Right atrium auricular region (tissue), 2 donors: ENCODE measurements at places on chromosomes 2 and 18.

DNA sequence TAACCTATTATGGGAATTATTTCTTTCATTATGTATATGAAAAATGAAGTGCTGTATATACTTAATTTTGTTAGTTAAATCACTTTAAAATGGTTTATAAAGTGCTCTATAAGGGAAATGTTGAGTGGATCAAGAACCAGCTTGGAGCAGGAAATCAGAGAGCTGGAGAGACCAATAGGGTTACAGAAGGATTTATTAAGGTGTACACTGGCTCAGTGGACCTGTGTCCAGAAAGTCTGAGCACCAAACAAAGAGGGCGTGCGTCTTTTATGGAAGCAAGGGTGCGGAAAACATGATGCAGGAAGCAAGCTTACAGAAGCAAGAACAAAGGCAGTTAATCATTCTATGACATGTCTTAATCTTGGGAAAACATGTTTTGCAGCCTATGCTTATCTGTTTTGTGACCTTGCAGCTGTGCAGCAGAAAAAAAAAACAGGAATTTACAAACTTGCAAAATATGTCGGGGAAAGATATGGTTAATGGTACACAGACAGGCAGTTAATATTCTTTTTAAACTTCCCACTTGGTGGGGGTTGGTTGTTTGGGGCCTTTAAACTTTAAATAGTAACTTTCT lies 65.2 kb upstream of the SLC35G4 start:
- no peak for DNase-seq

GRCh38 chr2:136057023-136057801 lies 60.7 kb downstream of the CXCR4 start:
- no peak for DNase-seq

GRCh38 chr2:174951745-174952144 lies 53.4 kb downstream of the CHN1 start:
- DNase-seq: no peak

- no peak for DNase-seq
Measured at GRCh38 chr2:138071720-138072719, 107.7 kb downstream of the HNMT start.

GRCh38 chr2:64826703-64827102 lies 162.5 kb upstream of the SLC1A4 start:
- DNase-seq: no peak

DNA sequence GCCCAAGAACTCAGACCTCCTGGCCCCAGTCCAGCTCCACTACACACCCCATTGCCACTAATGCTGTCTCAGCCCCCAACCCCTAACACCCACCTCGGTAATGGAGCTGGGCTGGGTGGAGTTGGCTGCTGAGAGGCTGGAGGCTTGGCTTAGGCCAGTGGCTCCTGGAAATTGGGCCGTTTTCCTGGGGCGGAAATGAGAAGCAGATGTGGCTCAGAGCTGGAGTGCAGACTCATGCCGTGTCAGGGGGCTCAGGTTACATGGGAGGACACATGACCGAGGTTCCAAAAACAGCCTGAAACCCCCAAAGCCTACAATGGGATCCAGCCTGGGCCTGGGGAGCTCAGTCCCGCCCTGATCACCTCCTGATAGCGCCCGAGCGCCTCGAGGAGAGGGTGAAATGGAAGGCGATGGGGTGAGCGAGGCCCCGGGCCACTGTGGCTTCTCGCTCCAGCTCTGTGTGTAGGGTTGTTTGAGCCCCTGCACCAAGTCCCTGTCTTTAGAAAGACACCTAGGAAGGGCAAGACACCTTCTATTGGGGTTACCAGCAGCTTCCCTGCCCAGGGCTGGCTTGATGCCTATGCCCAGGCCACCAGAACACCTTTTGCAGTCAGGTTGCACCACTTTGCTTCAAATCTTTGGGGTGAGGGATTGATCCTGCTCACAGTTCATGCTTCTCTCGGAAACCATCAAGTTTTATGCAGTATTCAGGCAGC lies 175.7 kb upstream of the HAAO start:
- peak; percentile 88 for DNase-seq

DNA sequence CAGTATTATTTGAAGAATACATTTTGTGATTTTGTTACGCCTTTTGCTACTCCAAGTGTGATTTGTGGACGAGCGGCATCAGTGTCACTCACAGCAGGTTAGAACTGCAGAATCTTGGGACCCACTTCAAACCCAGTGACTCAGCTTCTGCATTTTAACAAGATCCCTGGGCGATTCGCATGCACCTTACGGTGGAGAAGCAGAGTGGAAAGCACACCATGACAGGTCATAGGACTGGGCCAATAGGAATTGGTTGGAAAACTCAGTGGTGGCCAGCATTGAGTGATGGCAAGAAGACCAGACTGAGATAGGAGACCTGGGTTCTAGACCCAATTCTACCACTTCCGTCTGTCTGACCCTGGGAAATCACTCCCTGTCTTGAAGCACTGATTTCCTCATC lies 26.3 kb downstream of the CTLA4 start:
- DNase-seq: no peak

- no peak for DNase-seq
Measured at GRCh38 chr18:28767727-28768211, 590.8 kb upstream of the CDH2 start.

DNA sequence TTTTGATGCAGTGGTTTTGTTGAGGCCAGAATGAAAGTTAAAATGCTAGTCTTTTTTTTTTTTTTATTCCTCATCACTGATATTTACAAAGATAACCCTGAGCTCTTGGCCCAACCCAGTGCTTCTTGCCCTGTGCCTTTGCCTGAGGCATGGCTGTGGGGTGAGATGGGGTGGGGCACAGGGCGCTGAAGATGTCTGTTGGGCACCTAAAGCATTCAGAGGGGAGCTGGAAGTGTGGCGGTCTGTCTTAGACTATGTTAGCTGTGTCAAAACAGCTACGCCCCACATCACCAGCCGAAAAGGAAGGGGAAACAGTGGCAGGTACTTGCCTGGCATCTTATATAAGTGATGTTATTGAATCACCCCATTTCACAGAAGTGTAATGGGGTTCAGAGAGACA lies 20.7 kb downstream of the TOGARAM2 start:
- DNase-seq: no peak

GRCh38 chr2:136392897-136393505 lies 275.1 kb upstream of the CXCR4 start:
- no peak for DNase-seq

DNA sequence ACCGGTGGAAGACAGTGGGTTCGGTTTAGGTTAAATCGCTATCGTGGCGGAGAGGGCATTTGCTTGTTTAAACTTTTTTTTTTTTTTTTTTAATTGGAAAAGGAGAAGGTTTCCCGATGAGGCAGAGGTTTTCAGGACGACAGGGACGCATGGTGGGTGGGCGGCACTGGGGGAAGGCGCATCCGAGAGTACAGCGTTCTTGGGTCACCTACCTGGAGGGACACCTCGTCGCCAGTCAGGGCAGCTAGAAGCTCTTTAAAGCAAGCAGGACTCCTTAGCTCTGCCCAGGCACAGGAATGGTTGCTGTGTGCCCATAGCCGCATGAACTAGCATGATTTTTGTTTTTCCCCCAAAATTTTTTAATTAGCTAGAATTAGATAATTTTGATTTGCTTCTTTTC lies 437 bp downstream of the LDLRAD4 start:
- DNase-seq: no peak

DNA sequence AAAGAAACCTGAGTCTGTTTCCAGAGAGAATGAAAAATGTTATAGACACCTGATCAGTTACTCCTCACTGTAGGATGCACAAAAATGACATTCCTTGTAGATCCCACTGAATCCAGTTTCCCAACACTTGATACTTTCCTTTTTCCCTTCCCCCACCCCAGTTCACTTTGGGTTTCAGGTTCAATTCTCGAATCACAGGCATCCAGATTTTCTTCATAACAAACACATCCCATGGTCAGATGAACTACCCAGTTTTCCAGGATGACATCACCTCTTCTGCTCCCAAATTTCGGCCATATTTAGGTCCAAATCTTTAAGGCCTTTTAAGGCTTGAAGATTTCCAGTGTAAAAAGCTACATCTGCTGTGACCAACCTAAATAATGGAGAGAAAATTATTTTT lies 51.5 kb downstream of the UGP2 start:
- no peak for DNase-seq
